ENCODE measurements at places on chromosomes 6 and 20. TPM values are rescaled to one million over a fixed set of nuclear protein-coding genes. Genes with fewer than 3 reads are reported as not detected.

Gene LY6G6F
- not detected for total RNA-seq

- H3K27me3 ChIP-seq, result no peaks in the 10 kb centered on the region
- no peaks in the 10 kb centered on the region for H3K36me3 ChIP-seq
- H3K4me3 ChIP-seq, result no peak overlapping the region
- no peak overlapping the region for H3K27ac ChIP-seq
- DNase-seq, result no peak
- peaks cover 13% of the 10 kb centered on the region for H3K4me1 ChIP-seq
Measured at GRCh38 chr6:149031201-149031858, 284.5 kb downstream of the UST start.

Gene KIFC1
- total RNA-seq, result 7.9 TPM

- peak; percentile 58 for DNase-seq
- H3K4me3 ChIP-seq, result no peak overlapping the region
- no peaks in the 10 kb centered on the region for H3K27me3 ChIP-seq
- no peaks in the 10 kb centered on the region for H3K36me3 ChIP-seq
- H3K4me1 ChIP-seq, result peaks cover 18% of the 10 kb centered on the region
Measured at GRCh38 chr20:34621383-34622367, 55.2 kb downstream of the PIGU start.

- peaks cover 51% of the 10 kb centered on the region for H3K27me3 ChIP-seq
- DNase-seq, result no peak
- no peaks in the 10 kb centered on the region for H3K36me3 ChIP-seq
- H3K27ac ChIP-seq, result no peak overlapping the region
- H3K4me3 ChIP-seq, result no peak overlapping the region
- H3K4me1 ChIP-seq, result no peaks in the 10 kb centered on the region
Measured at GRCh38 chr6:109977791-109978173, 329 bp upstream of the GPR6 start.

Gene SIM1
- total RNA-seq, result not detected

DNA sequence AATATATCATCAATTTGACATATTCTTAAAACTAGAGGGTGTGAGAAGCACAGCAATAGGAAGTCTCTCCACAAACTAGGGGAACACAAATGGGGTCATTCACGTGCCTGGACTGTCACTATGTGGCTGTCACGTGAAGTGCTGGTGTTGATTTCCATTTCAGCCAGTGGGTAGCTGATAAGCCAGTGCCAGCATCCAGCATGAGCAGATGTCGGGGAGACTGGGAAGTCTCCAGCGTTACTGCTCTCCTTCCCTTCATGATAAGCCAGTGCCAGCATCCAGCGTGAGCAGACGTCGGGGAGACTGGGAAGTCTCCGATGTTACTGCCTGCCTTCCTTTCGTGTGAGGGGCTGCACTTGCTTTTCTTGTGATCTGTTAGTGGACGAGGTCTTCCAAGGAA is 5.6 kb upstream of the SLC17A9 start:
- H3K27me3 ChIP-seq, result no peaks in the 10 kb centered on the region
- H3K36me3 ChIP-seq, result no peaks in the 10 kb centered on the region
- no peak overlapping the region for H3K27ac ChIP-seq
- H3K4me3 ChIP-seq, result no peak overlapping the region

Gene ADGRB3
- total RNA-seq, result 0.96 TPM

Gene SEMG1
- total RNA-seq, result not detected

DNA sequence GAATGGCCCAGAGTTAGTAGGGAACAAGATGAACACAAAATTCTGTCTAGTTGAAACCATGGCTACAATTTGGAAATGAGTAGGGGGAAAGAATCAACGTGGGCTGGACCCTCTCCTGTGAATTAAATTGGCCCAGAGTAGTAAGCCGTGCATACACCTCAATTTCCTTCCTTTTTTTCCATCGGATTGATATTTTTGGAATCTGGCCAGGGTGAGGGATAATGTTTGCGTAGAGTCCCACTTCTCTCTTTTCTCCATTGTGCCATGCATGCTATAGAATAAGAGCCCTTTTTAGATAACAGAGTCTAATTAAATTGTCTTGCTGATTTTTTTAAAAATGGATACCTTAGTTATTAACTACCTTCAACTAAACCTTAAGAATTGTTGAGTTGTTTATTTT is 35.2 kb downstream of the XRN2 start:
- no peaks in the 10 kb centered on the region for H3K4me1 ChIP-seq
- DNase-seq, result no peak
- no peak overlapping the region for H3K27ac ChIP-seq
- H3K27me3 ChIP-seq, result no peaks in the 10 kb centered on the region
- H3K4me3 ChIP-seq, result no peak overlapping the region

DNA sequence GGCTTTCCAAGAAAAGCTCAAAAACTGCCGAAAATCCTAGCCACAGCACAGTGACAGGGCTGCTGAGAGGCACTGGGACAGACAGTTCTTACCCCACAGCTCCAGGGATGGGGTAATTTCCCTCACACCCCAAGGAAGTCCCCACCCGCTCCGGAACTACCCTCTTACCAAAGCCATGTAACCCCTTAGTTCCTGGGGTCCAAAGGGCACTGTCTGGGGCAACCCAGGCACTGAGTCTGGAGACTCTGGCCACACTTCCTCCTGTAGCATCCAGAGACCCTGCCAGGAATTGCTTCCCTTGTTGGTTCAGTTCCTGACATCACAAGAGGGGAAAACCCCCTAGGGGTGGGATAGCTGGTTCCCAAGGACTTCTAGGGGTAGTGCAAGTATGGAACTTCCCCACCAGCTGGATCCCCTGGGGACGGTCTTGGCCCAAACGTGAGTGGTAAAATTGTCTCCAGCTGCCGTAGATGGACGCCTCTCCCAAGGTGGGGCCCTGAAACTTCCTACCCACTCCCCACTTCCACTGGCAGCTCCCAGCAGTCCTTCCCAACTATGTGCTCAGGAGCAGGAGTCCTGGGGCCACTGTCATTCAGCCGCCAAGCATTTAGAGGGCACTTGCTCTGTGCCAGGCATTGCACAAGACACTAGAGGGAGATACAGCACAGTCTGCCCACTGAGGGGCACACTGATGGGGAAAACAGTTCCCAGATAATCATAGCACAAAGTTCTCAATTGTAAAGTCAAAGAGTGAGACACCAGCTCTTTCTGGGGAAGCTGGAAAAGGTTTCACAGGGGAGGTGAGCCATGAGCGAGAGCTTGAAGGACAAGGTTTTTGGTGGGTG is 17.2 kb upstream of the HCK start:
- no peak overlapping the region for H3K27ac ChIP-seq
- peaks cover 69% of the 10 kb centered on the region for H3K27me3 ChIP-seq
- DNase-seq, result no peak
- peaks cover 10% of the 10 kb centered on the region for H3K4me1 ChIP-seq
- no peak overlapping the region for H3K4me3 ChIP-seq

DNA sequence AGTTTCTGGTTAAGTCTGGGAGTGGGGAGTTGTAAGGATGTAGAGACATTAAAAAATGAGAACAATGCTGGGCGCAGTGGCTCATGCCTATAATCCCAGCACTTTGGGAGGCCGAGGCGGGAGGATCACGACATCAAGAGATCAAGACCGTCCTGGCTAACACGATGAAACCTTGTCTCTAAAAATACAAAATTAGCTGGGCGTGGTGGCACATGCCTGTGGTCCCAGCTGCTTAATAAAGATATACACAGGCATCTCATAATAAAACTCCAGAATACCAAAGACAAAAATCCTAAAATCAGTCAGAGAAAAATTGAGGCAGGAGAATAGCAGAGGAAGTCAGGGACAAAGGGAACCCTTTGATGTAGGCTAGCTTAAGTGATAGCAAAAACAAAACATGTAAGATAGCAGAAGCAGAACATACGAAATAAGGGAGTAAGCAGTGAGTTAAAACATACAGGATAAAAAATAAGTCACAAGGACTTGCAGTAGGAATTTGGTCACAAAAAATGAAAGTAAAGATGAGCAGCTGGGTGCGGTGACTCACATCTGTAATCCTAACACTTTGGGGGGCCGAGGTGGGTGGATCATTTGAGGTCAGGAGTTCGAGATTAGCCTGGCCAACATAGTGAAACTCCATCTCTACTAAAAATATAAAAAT is 23.6 kb downstream of the DDX43 start:
- no peak for DNase-seq
- H3K4me3 ChIP-seq, result no peak overlapping the region
- H3K27me3 ChIP-seq, result no peaks in the 10 kb centered on the region
- H3K4me1 ChIP-seq, result no peaks in the 10 kb centered on the region

- no peaks in the 10 kb centered on the region for H3K36me3 ChIP-seq
- no peak overlapping the region for H3K4me3 ChIP-seq
- no peaks in the 10 kb centered on the region for H3K4me1 ChIP-seq
- no peaks in the 10 kb centered on the region for H3K27me3 ChIP-seq
- DNase-seq, result no peak
- no peak overlapping the region for H3K27ac ChIP-seq
Measured at GRCh38 chr6:162345051-162345511, 382.5 kb downstream of the PRKN start.

DNA sequence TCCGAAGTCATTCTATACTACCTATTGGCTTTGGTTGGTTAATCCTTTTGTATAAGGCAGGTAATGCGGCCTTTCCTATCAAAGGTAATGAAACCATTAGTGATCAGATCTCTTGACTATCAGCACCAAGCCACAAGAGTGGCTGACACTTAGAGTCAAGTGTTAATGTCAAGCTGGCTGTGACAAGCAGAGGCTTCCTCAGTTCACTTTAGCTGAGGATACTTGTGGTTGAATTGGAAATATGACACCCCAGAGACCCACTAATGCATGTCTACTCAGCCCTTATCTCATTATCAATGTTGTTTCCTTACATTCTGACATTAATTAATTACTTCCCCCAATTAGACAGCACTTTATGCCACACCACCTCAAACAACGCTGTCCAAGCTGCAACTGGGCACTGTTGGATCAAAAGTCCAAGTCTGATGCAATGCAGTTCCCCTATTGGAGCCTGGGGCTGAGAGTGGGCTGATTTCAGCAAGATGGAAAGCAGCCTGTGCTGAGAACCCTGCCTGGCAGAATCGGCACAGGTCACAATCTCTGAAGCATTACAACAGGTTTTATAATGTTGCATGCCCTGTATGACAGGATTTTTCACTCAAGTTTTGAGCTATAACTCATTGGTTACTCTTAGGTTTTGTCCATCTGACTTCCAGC is 273.5 kb downstream of the COL12A1 start:
- H3K27me3 ChIP-seq, result no peaks in the 10 kb centered on the region
- H3K4me1 ChIP-seq, result no peaks in the 10 kb centered on the region
- no peak overlapping the region for H3K4me3 ChIP-seq
- DNase-seq, result no peak

GRCh38 chr6:30260036-30260504 is 46.9 kb upstream of the TRIM26 start:
- no peak for DNase-seq
- H3K4me1 ChIP-seq, result no peaks in the 10 kb centered on the region
- H3K4me3 ChIP-seq, result peak overlapping the region; percentile 57
- H3K27ac ChIP-seq, result peak overlapping the region; percentile 71
- peaks cover 35% of the 10 kb centered on the region for H3K27me3 ChIP-seq

Gene TCF21
- 11.6 TPM for total RNA-seq

DNA sequence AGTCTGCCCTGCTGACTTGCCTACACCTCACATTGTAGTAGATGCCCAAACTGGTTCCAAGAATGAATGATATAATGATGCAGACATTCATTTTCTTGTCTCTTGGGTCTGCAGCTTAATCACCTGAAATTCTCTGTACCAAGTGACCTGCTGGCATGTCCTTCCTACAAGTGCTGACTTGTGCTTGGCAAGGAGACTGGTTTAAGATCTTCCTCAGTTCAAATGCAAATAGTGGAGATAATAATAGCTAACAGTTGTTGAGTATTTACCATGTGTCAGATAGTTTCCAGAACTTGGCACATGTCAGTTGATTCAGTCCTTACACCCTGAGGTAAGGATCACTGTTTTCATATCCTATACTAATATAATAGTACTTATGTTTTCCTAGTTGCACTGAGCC is 223.4 kb downstream of the SLC24A3 start:
- H3K27me3 ChIP-seq, result no peaks in the 10 kb centered on the region
- H3K4me3 ChIP-seq, result no peak overlapping the region
- no peak overlapping the region for H3K27ac ChIP-seq
- no peak for DNase-seq
